Skeletal muscle cell (primary cell): ENCODE measurements at places on chromosomes 3 and 15.
A peak's percentile ranks its signal among the peaks of the same experiment; 100 is the strongest.

DNA sequence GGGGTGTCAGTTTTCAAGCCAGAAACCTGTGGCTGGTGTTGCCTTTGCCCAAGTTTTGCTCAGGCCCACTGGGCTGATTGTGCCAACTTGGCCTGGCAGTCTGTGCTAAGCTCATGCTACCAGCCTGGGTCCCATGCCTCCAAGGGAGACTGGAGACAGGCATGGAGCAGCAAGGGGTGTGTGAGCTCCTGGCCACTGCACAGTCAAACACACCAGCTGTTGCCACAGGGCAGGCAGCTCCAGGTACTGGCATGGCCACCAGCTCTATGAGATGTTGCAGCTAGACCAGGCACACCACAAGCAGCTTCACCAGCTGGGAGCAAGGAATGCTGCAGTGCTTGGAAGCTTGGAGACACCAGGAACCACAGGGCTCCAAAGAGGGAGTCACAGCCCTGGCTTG, 638.8 kb downstream of the PLOD2 start:
- no peak for DNase-seq

GRCh38 chr3:37499061-37499785, 324.8 kb upstream of the LRRFIP2 start:
- DNase-seq = no peak

DNA sequence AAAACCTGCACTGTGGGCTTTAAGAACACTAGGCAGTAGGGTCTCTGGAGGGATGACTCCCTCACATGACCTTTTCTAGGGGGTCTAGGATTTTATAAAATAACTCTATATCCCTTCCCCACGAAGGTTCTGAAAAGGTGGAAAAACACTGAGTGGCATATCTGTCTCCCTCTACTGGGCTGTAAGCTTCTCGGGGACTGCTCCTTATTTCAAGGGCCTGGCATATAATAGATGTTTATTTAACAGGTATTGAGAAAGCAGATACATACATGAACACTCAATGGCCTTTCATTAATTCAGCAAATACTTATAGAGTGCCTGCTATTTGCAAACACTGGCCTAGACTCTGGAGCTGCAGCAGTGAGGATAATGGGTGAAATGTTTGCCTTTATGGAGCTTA, 146.2 kb upstream of the WNT5A start:
- no peak for DNase-seq

GRCh38 chr3:44444896-44445691, 32.4 kb downstream of the ZNF445 start:
- DNase-seq = no peak

DNA sequence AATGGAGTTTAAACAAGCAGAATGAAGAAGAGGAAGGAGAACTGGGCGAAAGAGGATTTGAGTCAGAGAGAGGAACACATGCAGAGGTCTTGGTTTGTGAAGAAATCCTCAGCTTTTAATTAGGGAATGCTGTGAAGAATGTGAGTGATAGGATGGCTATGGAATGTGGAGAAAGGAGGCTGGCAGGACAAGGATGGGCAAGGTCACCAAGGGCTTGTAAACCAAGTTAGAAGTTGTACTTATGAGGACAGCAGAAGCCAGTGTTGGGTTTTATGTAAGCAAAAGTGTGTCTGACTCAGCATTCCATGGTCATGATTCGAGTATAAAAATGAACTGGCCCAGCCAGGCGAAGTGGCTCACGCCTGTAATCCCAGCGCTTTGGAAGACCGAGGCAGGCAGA, 60.0 kb upstream of the IL12A start:
- DNase-seq = peak; percentile 99

GRCh38 chr3:187744169-187745151, 808 bp downstream of the BCL6 start:
- no peak for DNase-seq

GRCh38 chr15:69463182-69463756, 10.7 kb downstream of the RPLP1 start:
- DNase-seq = no peak

- no peak for DNase-seq
Observed at GRCh38 chr15:32833379-32833821, 115.6 kb downstream of the GREM1 start.

DNA sequence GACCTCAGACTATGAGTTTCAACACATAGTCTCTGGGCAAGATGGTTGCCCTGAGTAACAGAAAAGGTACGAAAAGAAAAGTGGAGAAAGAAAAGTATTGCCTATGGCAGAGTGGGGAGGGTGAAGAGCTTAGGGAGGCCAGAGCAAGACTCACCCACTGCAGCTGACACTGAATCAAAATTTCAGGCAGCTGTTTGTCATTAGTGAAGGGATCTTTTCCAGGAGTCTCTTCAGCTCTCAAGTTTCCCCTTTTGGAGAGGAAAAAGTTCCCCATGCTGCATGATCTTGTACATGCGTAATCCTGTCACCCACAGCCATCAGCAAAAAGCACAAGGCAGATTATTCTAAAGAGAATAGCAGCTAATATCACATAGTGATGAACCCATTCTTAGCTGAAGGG, 616.9 kb upstream of the GBE1 start:
- DNase-seq = no peak

GRCh38 chr3:59374091-59374817, 324.4 kb upstream of the CFAP20DC start:
- no peak for DNase-seq

GRCh38 chr15:65533057-65533756, 2.9 kb downstream of the HACD3 start:
- no peak for DNase-seq

- DNase-seq = no peak
Observed at GRCh38 chr15:81955382-81956062, 90.3 kb downstream of the MEX3B start.

DNA sequence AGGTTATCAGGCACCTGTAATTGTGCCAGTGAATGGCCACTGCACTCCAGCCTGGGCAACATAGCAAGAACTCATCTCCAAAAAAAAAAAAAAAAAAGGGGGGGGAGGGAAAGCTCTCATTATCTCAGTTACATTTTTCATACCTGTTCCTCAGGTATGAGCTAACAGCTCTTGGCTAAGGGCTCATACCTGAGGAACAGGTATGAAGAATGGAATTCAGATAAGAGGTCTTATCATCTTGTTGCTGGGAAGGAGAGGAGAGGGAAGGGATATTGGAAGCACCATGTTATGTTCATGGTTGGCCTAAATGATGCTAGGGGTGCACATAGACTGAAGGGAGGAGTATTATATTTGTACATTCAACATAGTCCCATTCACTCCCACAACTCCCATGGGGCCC, 2.6 kb downstream of the SLC15A2 start:
- no peak for DNase-seq

DNA sequence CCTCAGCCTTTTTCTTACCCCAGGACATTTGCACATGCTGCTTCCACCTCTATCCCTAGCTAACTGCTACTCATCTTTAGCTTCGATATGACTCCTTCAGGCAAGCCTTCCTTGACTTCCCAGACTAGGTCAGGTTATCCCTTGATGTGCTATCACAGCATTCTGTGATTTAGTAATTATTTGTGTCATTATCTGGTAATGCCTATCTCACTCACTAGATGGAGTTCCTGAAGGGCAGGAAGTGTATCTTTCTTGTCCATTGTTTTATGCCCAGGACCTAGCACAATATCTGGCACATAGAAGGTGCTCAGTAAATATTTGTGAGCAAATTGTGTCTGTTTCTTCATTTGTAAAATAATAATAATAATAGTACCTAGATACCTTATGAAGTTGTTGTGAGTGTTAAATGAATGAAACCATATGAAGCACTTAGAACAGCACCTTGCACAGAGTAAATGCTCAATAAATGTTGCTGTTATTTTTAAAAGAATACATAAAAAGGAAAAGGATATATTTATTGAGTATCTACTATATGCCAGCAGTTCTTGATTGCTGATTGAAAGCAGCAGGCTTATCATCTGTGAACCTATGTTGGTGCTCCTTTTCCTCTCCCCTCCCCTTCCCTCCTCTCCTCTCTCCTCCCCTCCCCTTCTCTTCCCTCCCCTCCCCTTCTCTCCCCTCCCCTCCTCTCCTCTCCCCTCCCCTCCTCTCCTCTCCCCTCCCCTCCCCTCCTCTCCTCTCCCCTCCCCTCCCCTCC, 31.5 kb downstream of the SQOR start:
- no peak for DNase-seq

- DNase-seq = no peak
Observed at GRCh38 chr3:69999140-70000027, at the start of gene SAMMSON. SAMMSON (plus strand) TSS chr3:69999733.

- peak; percentile 64 for DNase-seq
Observed at GRCh38 chr3:79286882-79287281, 480.9 kb downstream of the ROBO1 start.

DNA sequence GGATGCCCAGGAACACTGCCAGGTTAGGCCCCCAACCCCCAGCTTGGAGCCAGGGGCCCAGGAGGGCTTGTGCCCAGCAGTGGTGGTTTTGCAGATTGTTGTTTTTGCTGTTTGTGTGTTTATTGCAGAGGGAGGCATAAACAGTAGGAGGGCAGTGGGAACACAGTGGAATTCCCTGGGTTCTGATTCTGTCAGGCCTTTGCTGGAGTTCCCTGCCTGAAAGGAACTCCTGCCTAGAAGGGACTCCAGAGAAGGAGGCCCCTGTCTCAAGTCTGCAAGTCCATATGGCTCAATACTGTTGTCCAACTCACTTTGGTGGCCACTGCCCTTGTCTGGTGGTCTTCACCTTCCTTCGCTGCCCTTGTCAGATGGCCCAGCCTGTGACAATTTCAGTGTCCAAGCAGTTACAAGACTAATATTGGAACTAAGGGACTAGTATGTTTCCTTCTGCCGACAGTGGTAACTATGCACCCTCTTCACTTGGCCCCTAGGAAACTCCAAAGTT, 47.4 kb upstream of the RAB6B start:
- no peak for DNase-seq

- no peak for DNase-seq
Observed at GRCh38 chr3:56688191-56688590, 5.1 kb upstream of the TASOR start.

DNA sequence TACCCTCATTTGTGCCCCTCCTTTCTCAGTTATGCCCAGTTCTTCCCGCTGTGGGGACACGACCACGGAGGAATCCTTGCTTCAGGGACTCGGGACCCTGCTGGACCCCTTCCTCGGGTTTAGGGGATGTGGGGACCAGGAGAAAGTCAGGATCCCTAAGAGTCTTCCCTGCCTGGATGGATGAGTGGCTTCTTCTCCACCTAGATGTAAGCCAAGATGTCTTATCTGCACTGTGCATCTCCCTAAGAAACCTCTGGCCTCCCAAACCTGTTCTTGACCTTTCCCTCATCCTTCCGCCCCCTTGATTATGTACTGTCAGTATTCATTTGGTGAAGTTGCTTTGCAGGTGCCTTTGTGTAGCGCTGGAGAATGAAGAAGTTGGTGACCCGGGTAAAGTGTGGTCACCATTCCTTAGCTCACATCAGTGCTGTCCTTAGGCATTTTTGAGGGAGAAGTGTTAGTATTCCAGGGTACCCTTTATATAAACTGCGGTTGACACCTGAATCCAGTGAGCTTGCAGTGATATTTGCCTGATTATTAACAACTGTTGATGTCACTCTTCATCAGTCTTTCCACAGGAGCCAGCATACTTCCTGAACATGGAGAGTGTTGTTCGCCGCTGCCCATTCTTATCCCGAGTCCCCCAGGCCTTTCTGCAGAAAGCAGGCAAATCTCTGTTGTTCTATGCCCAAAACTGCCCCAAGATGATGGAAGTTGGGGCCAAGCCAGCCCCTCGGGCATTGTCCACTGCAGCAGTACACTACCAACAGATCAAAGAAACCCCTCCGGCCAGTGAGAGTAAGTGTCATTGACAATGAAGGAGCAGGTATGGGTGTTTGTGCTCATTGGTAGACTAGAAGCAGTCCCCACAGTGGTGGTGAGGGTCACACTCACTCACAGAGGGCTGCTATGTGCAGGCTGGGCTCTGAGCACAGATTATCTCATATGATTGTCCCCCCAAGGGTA, 966 bp downstream of the ALAS1 start:
- DNase-seq = no peak

DNA sequence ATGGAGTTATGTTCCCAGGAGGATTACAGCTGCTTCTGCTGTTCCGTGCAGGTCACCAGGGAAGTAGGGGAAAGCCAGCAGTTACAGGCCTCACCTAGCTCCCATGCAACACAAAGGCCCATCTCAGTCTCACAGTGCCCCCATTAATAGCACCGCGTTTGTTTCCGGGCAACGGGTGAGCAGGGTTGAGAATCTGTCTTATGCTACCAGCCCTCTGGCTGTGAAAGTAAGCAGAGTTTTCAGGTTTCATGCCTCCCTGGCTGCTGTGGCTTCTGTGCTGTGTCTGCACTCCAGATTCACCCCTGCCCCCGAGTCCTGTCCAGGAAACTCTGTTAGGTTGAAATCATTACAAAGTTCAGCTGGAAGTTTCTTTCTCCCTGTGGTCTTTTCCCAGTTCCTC, 254.4 kb upstream of the GPR149 start:
- DNase-seq = no peak

GRCh38 chr15:66631616-66632263, 65.9 kb upstream of the LCTL start:
- DNase-seq = no peak

- DNase-seq = no peak
Observed at GRCh38 chr15:78088773-78089080, 3.6 kb upstream of the SH2D7 start.

- no peak for DNase-seq
Observed at GRCh38 chr3:14633819-14634424, 17.6 kb upstream of the CCDC174 start.

DNA sequence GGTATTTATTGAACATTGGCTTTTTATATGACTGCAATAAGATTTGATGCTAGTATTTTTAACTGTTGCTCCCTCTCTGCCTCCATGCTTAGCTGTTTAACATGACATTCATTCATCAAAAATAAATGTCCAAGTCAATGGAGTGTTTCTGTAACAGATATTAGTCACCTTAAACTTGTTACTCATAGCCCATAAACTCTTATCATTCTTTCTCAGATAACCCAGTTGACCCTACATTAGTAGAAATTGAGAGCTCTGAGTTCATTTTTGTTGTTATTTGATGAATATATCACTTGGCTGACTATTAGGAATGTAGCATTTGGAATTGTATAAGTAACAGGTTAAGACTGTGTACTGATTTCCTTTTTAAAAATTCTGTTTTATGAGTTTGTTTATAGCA, 201.1 kb downstream of the UBE2E2 start:
- no peak for DNase-seq

DNA sequence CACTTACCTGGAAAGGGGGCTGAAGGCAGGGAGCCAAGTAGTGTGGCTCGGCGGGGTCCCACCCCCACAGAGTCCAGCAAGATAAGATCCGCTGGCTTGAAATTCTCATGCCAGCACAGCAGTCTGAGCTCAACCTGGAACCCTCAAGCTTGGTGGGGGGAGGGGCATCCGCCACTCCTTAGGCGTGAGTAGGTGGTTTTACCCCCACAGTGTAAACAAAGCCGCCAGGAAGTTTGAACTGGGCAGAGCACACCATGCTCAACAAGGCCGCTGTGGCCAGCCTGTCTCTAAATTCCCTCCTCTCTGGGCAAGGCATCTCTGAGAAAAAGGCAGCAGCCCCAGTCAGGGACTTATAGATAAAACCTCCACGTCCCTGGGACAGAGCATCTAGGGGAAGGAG, 156.3 kb downstream of the KBTBD8 start:
- no peak for DNase-seq
